ENCODE measurements at places on chromosomes 4 and X. TPM values are rescaled to one million over a fixed set of nuclear protein-coding genes. Genes with fewer than 3 reads are reported as not detected.

GRCh38 chr4:7700665-7701064, 239.0 kb downstream of the AFAP1 start:
- no peak overlapping the region for H3K27ac ChIP-seq
- peaks cover 10% of the 10 kb centered on the region for H3K4me1 ChIP-seq
- no peak overlapping the region for H3K4me3 ChIP-seq
- DNase-seq = peak; percentile 48

DNA sequence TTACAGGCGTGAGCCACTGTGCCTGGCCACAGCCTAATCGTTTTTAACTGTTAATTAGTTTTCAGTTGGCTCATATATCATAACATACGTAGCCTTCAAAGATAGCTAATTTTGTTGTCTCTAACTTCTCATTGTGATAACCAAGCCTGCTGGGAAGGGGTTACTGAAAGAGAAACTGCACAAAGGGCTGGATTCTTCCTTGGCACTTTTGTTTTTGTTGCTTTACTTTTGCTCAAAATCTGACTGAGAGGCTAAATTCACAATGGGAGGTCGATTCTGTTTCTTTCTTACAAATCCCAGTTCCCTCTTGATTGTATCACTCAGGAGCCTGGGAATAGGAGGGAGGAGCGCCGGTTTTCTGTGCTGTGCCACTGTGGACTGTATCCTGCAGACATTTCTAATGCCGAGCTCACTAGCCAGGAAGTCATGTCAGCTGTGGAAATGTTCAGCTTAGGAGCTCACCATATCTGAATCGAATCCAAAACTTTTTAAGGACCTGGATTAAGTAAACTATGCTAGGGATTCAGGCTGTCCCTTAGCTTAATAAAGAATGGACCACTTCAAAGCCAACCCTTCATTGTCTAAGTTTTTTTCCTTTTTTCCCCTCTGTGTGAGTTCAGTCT, 120.5 kb upstream of the FAT1 start:
- no peaks in the 10 kb centered on the region for H3K27me3 ChIP-seq
- H3K4me3 ChIP-seq = peak overlapping the region; percentile 31
- H3K4me1 ChIP-seq = peaks cover 22% of the 10 kb centered on the region
- DNase-seq = no peak

DNA sequence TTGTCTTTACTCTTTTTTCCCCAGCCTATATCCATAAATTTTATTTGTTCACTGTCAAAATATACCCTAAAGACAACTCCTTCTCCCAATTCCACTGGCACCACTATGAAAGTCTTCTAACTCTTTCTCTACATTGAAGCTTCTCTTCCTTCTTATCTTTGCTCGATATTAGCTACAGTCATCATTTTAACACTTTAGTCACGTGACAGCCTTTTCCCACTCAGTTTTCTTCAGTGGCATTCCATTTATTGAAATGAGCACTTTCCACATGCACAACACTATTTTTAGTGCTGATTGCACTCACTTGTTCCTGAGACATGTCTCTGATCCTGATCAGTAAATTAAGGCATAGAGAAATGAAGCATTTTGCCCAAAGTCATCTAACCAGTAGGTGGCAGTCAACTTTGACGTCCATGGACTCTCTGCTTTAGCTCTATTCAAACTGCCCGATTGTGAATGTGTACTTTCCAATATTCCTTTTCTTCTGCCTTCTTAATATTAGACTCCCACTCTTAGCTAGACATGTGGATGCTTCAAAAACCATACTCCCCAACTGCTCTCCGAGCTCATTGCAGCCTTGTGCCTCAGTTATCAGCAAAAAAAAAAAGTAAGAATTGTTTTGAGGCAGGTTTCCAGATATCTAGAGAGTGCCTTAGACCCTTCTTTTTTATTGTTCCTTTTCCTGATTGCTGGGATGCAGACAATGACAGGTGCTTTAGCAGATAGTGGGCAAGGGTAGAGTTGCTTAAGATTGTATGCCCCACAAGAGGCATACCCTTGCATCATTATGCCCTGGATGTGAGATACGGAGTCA, 394.4 kb upstream of the ADGRL3 start:
- H3K27me3 ChIP-seq = no peaks in the 10 kb centered on the region
- no peak overlapping the region for H3K4me3 ChIP-seq
- DNase-seq = no peak
- no peak overlapping the region for H3K27ac ChIP-seq

- H3K4me1 ChIP-seq = peaks cover 5% of the 10 kb centered on the region
- no peaks in the 10 kb centered on the region for H3K36me3 ChIP-seq
- no peaks in the 10 kb centered on the region for H3K27me3 ChIP-seq
- peak; percentile 90 for DNase-seq
Observed at GRCh38 chrX:103533511-103534216, 14.4 kb upstream of the RAB40A start.

- DNase-seq = no peak
- peaks cover 8% of the 10 kb centered on the region for H3K4me1 ChIP-seq
- H3K4me3 ChIP-seq = no peak overlapping the region
- H3K27me3 ChIP-seq = no peaks in the 10 kb centered on the region
Observed at GRCh38 chr4:139768896-139769295, 103.3 kb downstream of the MGST2 start.

GRCh38 chrX:154294791-154295574, at the start of gene TEX28:
Gene TEX28 (minus strand): TSS chrX:154295124. CDS start chrX:154292117, 3,007 bp downstream.
- no peaks in the 10 kb centered on the region for H3K36me3 ChIP-seq
- no peak for DNase-seq
- no peak within 1 kb of the TSS for H3K4me3 ChIP-seq
- H3K4me1 ChIP-seq = no peaks in the 10 kb centered on the region
- H3K27me3 ChIP-seq = no peaks in the 10 kb centered on the region

GRCh38 chrX:134670134-134670924, 12.1 kb upstream of the PLAC1 start:
- no peaks in the 10 kb centered on the region for H3K4me1 ChIP-seq
- no peak overlapping the region for H3K27ac ChIP-seq
- no peaks in the 10 kb centered on the region for H3K36me3 ChIP-seq
- H3K27me3 ChIP-seq = no peaks in the 10 kb centered on the region

TRMT10A gene
- 7.8 TPM for total RNA-seq

ADGRG2 gene
- 0.24 TPM for total RNA-seq

RAB33A gene
- not detected for total RNA-seq

MSL3 gene
- 22.4 TPM for total RNA-seq

GYPE gene
- not detected for total RNA-seq

HSFX1 gene
- 3.1 TPM for total RNA-seq

SH3RF1 gene
- total RNA-seq = 10.8 TPM

CT45A3 gene
- not detected for total RNA-seq

FAM9C gene
- not detected for total RNA-seq
